ENCODE measurements at places on chromosomes 16 and 17. TPM values are rescaled to one million over a fixed set of nuclear protein-coding genes. Genes with fewer than 3 reads are reported as not detected.

HLF gene
- not detected for total RNA-seq

ABAT gene
- 16.9 TPM for total RNA-seq

PIGW gene
- total RNA-seq = 11.3 TPM

CLDN7 gene
- 15.2 TPM for total RNA-seq

REXO5 gene
- total RNA-seq = 6.8 TPM

EPX gene
- not detected for total RNA-seq

GCGR gene
- total RNA-seq = not detected

CRYM gene
- not detected for total RNA-seq

TELO2 gene
- total RNA-seq = 15.3 TPM

FUS gene
- total RNA-seq = 60.4 TPM

ASPA gene
- total RNA-seq = not detected

PLXDC1 gene
- total RNA-seq = 0.39 TPM

GPR142 gene
- total RNA-seq = not detected

SULT1A2 gene
- 0.11 TPM for total RNA-seq

CACNG4 gene
- 7.9 TPM for total RNA-seq

CLEC10A gene
- not detected for total RNA-seq

HNF1B gene
- not detected for total RNA-seq

CACNA1G gene
- not detected for total RNA-seq

ACAP1 gene
- total RNA-seq = under 0.01 TPM

SSTR5 gene
- not detected for total RNA-seq

AATK gene
- under 0.01 TPM for total RNA-seq

NPIPB6 gene
- total RNA-seq = 3.1 TPM

NTN1 gene
- total RNA-seq = 0.65 TPM

TMEM238L gene
- not detected for total RNA-seq

MYH2 gene
- not detected for total RNA-seq

IL17C gene
- total RNA-seq = 0.39 TPM

SOST gene
- not detected for total RNA-seq

ZNF232 gene
- total RNA-seq = 3.4 TPM

MAPT gene
- not detected for total RNA-seq

MSI2 gene
- total RNA-seq = 173 TPM

All from placental epithelial cell (primary cell).